ENCODE measurements at places on chromosomes 5 and 9.
A peak's percentile ranks its signal among the peaks of the same experiment; 100 is the strongest.

DNA sequence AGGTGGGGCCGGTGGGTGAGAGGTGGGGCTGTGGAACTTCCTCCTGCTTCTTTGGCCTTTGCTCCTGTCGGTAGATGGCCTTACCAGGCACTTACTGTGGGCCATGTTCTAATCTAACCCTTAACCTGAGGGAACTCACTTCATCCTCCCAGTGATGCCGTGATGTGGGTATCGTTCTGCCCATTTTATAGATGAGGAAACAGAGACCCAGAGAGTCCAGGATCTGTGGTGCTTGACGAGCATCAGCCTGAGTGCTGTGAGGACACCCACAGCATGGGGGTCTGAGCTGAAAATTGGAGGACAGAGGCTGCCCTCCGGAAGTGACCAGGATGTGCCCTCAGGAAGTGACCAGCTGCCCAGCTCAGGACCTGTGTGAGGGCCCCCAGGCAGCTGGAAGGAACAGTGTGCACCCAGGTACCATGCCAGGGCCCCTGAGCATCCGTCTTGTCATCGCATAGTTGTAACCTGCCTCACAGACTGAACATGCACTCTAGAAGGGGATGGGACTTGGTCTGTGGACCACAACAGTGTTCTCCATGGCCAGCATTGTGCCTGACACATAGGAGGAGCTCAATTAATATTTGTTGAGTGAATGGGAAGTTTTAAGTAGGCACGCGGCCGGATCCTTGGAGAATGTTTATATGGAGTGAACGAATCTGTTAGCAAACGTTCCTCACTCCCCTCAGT, 8.5 kb downstream of the NEK6 start:
- no peak for DNase-seq

- DNase-seq: no peak
Observed at GRCh38 chr9:74817816-74818215, 69.9 kb downstream of the TRPM6 start.

GRCh38 chr5:33691856-33692255, 199.9 kb downstream of the ADAMTS12 start:
- no peak for DNase-seq

DNA sequence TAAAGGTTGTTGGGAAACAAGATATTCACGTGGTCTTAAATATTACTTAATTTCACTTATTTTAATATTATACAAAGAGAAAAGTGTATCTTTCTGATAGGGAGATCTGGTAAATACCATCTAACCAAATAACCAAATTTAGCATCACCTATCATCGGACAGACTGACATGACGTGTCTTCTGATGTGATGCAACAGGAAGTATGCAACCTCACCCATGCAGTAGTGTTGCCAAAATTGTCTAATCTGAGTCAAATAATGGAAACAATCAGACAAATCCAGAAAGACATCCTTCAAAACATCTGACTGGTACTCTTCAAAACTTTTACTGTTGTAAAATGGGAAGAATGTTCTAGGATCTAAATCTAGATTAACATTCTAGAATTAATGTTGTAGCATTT, 148.0 kb downstream of the FGF1 start:
- DNase-seq: no peak

DNA sequence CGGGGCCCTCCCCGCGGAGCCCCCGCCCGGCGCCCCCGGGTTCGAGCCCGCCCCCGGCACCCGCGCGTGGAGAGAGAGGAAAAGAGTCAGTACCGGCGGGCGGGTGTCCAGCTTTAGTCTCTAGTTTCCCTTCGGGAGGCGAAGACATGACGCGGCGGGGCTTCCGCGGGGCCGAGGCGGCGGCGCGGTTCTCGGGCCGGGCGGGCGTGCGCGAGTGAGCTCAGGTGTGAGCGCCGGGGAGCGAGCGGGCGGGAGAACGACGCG, 181 bp downstream of the DAP start:
- no peak for DNase-seq

GRCh38 chr9:37027582-37028419, 6.3 kb downstream of the PAX5 start:
- DNase-seq: peak; percentile 95

- peak; percentile 5 for DNase-seq
Observed at GRCh38 chr5:144369006-144369405, 198.3 kb downstream of the KCTD16 start.

DNA sequence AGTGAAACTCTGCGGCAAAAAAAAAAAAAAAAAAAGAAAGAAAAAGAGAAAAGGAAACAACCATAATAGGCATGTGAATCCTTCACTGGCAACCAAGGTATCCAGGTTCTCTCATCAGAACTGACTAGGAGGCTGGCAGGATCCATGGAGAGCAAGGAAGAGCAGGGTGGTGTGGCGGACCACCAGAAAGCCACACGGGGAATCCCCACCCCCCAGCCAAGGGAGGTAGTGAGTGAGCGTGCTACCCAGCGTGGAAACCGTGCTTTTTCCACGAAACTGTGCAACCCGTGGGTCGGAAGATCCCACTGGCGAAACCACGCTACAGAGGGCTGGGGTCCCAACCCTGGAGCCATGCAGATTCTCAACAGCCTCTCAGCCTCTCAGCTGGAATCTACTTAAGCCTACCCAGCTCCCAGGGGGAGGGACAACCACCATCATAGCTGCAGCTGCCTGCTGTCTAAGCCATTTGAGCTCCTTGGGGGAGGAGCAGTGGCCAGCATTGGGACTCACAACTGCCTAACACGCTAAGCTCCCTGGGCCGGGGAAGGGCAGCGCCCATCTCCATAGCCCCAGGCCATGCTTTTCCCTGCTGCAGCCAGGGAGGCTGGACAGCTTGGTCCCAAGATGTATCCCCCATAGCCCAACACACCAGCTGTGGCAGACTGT, 91.6 kb downstream of the PRELID2 start:
- no peak for DNase-seq

DNA sequence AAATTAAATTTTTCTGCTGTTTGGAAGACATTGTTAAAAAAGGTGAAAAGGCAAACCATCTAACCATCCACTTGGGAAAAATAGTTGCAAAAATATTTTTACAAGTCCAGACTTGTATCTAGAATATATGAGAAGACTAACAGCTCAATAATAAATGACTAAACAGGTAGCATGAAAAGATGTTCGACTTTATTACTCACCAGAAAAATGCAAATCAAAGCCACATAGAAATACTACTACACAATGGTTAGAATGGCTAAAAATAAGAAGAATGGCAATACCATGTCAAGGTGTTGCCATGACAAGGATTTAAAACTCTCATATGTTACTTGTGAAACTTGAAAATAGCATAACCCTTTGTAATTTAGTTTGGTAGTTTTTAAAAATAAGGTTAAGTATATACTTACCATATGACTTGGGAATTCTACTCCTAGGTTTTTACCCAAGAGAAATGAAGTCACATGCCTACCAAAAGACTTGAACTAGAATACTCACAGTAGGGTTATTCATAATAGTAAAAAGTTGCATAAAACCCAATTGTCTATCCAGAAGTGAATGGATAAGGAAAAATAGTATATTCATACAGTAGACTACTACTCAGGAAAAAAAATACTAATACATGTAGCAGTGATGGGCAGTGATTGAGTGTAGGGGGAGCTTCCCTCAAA, 93.8 kb downstream of the VPS13A start:
- DNase-seq: no peak
